ENCODE measurements at places on chromosomes 3 and 15.

GRCh38 chr3:17836092-17836491, 93.7 kb upstream of the TBC1D5 start:
- DNase-seq = no peak

DNA sequence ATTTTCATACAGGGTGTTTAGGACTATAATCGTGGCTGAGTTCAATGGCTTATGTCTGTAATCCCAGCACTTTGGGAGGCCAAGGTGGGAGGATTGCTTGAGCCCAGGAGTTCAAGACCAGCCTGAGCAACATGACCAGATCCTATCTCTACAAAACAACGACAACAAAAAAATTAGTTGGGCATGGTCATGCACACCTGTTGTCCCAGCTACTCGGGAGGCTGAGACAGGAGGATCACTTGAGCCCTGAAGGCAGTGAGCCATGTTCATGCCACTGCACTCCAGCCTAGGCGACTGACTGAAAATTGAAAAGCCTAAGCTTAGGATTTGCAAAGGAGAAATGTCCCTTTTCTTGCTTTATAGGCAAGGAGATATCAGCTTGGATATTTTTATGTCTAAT, 1.5 kb downstream of the BRK1 start:
- no peak for DNase-seq

GRCh38 chr3:42773409-42773751, 327 bp upstream of the CCDC13 start:
- DNase-seq = no peak

DNA sequence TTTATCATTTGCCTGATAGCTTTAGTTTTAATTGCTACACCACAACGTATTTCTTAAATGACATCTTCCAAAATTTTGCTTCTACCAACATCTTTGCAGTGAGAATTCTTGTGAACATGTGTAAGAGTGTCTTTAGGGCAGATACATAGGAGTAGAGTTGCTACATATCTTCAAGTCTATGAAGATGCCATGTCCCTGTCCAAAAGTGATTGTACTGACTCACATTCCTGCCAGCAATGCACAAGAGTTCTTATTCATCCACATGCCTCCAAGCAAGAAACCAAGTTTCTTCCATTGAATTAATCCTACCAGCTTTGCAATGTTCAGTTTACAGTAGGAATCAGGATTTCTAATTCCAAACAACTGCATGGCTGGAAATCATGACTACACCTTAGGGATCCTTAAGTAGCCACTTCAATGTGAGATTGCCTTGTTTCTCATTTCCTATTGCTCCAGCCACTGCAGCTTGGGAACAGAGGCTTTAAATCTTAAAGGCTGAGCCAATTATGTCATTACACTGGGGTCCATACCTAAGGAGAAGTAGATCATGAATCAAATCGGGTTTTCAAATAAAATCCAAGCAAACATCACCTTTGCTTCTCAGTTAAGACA, 44.5 kb downstream of the BCL2L10 start:
- DNase-seq = no peak

DNA sequence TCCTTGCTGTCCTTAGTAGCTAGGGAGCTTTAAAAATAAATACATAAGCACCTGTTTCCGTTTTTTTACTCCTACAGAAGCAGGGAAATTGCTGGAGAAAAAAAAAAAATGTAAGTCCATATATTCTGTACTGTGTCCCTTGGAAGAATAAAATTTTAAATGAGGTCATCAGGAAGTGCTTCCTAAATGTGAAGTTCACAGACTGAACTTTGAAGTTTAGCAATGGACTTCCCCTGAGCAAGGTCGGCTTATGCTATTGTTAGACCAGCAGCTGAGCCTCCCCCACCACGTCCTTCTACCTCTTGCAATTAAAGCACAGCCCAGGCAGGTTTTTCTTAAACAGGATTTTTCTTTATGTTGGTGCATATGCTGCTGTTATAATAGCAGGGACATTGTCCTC, 26.3 kb downstream of the LIPC start:
- no peak for DNase-seq
